Left cardiac atrium (tissue), 4 donors: ENCODE measurements at places on chromosomes 2 and 18. TPM values are rescaled to one million over a fixed set of nuclear protein-coding genes. Genes with fewer than 3 reads are reported as not detected.

Gene OSR1
- 59.7 TPM for total RNA-seq

Gene NYAP2
- total RNA-seq, result not detected

Gene CIB4
- 0.44 TPM for total RNA-seq

Gene PDCL3
- total RNA-seq, result 24.2 TPM

Gene RAB11FIP5
- 31.8 TPM for total RNA-seq

Gene CAPG
- total RNA-seq, result 13.6 TPM

Gene SRD5A2
- not detected for total RNA-seq

Gene EFEMP1
- total RNA-seq, result 261 TPM

Gene CCDC121
- total RNA-seq, result 3.6 TPM
